ENCODE measurements at places on chromosomes 3 and 15.

DNA sequence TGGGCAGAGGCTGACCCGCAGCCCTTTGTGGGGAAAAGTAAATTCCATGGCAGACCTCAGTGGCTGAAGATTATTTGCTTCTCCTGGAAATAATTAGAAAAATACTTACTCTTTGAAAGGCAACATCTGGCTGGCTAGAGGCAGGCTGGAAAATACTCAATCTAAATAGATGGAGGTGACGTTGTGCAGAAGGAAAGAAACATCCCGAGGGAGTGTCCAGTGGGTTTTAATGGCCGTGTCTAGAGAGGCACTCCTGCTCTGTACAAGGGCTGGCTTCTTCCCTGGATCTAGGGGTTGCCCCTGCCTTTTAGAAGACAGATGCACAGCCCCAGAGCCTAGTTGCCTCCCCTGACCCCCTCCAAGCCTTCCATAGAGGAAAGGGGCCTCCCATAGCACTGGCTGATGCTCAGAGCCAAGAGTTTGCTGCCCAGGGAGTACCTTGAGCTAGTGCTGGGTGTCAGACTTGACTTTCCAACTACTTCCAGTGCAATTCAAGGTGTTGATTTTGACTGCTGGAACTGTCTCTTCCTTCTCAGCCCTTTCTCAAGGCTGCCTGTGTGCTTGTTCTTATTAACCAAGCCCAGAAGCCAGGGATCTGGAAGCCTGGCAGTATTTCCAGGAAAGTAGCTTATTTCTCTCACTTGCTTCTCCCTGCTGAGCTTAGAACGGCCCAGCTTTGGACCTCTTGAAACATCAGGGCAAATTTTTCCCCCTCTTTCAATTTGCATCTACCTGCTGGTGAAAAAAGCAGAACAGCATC, 27.4 kb downstream of the CGNL1 start:
- no peak for DNase-seq

GRCh38 chr3:142450189-142450588, 2.4 kb upstream of the XRN1 start:
- no peak for DNase-seq

- DNase-seq = no peak
Measured at GRCh38 chr15:31065824-31066223, 35.7 kb downstream of the TRPM1 start.

DNA sequence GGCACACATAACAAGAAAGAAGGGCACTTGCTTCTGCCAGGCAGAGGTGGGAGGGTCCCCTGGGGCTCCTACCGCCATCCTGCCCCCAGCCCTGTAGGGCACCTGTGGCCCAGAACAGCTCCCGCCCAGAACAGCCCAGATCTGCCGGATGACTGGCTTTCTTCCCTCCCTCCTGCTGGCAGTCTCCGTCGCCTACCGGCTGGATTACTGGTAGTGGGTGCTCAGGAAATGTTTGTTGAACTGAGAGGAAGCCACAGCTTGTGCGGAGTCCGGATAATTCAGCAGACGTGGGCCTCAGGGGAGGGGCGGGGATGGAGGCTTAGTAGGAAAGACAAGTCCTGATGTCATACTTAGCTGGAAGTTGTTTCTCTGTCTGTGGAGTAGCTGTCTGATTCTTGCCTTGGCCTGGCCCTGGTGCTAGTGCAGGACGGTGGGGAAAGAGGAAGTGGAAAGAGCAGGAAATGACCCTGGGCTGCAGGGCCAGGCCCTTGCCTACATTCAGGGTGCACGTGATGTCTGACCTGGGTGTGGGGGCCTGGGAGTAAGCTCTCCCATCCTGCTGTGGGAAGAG, 6.7 kb downstream of the CCDC9B start:
- peak; percentile 47 for DNase-seq

DNA sequence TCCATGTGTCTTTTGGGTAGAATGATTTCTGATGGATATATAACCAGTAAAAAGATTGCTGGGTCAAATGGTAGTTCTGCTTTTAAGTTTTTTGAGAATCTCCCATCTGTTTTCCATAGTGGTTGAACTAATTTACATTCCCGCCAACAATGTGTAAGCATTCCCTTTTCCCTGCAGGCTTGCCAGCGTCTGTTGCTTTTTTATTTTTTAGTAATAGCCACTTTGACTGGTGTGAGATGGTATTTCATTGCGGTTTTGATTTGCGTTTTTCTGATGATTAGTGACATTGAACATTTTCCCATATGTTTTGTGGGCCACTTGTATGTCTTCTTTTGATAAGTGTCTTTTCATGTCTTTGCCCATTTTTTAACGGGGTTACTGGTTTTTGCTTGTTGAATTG, 36.3 kb upstream of the MB21D2 start:
- no peak for DNase-seq

- no peak for DNase-seq
Measured at GRCh38 chr3:133562376-133562775, 11.1 kb upstream of the CDV3 start.

DNA sequence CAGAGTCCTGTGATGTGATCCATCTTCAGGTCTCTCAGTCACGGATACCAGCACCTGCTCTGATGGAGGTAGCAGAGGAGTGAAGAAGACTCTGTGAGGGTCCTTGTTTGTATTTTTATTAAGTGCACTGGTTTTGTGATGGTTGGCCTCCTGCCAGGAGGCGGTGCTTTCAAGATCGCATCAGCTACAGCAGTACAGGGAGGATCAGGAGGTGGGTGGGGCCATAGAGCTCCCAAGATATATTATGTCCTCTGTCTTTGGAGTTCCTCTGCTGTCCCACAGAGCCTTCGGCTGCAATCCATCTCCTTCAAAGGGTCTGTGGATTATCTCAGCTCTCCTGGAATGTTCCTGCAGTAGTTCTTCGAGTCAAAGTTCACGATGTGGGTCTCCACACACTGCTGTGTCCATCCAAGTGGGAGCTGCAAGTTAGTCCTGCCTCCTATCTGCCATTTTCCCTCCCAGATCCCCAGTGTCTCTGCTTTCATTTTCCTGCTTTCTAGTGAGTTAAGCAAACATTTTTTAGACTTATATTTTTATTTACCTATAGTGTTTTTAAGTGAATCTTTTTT, 54.7 kb downstream of the TM2D3 start:
- DNase-seq = peak; percentile 45

DNA sequence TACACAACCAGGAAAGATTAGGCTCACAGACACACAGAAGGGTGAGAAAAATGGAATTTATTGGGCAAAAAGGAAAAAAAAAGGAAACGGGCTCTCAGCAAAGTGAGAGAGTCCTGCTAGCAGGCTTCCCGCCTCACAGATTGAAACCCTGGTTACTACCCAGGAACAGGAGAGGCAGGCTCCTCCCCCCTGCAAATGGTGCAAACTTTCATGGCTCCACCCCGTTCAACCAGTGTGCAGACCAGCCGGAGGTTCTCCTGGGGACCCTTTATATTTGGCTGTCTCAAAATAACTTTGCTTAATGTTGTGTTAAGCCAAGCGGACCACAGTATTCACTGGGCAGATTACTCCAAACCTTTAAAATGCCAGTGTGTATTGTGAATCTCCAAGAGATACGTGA, 40.3 kb downstream of the IL1RAP start:
- DNase-seq = no peak

- peak; percentile 37 for DNase-seq
Measured at GRCh38 chr15:72222393-72222792, 8.6 kb downstream of the PKM start.

DNA sequence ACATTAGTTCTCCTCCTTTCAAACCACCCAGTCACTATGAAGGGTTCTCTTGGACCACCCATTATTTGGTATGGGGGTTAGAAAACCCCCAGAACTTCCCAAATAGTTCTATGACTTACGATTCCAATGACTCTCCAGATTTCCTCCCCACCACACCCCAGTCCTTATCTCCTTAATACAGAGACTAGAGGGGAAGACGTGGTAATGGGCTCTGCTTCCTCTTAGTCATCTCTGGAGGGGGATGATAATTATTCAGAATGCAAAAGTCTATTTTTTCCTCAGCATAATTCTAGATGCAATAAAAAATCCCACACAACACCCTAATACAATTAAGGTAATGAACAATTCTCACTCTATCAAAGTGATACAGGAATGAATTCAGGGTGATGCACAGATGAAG, 48.9 kb upstream of the CFAP161 start:
- no peak for DNase-seq

DNA sequence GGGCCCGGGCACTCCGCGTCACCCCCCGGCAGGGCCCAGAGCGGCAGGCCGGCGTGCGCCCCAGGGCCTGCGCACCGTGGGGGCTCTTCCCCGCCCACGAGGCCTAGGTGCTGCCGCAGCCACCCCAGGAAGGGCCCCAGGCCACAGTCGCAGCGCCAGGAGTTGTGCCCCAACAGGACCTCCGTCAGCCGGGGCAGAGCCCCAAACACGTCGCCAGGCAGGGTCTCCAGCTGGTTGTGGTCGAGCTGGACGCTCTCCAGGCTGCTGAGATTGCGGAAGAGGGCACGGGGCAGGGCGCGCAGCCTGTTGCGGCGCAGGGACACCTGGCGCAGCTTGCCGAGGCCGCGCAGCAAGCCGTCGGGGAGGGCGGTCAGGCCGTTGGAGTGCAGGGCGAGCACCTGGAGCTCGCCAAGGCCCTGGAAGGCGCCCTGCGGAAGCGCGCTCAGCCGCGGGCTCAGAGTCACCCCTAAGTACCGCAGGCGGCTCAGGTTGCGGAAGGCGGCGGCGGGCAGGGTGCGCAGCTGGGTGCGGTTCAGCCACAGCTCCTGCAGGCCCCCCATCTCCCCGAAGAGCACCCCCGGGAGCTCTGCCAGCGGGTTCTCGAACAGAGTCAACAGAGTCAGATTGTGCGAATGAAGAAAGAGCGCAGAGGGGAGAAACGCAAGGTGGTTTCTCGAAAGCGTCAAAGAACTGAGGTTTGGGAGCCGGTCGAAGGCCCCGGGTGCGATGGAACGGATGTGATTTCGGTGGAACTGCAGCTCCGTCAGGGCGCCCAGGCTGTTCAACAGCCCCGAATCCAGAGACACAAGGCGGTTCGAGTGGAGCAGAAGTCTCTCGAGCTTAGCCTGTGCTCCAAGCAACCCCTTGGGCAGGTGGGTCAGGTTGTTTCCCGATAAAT, 2.0 kb downstream of the GP5 start:
- DNase-seq = no peak

DNA sequence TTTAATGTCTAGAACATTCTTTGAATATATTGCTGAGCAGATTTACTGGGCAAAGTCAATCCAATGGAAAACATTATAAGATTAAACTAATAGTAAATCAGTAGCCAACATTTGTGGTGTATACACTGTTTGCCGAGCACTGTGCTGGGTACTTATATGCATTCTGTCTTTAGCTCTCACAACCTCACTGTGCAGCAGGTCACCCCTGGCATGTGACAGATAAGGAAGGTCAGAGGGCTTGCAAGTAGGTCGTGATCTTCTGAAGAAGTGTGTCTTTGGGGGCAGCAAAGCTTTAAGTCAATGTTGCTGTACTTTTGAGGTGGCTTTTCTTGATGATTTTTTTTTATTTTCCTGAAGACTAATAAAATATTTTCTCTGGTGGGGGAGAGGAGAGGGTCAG, 62.2 kb downstream of the TCAIM start:
- DNase-seq = no peak

DNA sequence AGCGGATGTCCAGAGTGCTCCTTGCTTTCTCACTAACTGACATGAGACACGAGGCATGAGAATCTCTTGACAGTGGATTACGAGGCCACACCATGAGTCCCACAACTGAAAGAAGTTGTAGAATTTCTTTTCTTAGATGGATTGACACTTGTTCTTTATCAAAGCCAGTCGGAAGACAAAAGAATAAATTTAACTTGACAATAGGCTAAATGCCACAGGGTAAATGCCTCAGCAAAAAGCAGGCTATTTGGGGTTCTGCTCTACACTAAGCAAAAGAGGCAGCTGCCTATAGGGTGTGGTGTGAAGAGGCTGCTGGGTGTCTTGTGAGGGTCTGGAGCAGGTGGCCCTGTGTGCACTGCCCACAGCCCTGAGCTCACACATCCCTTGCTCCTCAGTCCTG, 135.1 kb upstream of the SEMA6D start:
- no peak for DNase-seq

DNA sequence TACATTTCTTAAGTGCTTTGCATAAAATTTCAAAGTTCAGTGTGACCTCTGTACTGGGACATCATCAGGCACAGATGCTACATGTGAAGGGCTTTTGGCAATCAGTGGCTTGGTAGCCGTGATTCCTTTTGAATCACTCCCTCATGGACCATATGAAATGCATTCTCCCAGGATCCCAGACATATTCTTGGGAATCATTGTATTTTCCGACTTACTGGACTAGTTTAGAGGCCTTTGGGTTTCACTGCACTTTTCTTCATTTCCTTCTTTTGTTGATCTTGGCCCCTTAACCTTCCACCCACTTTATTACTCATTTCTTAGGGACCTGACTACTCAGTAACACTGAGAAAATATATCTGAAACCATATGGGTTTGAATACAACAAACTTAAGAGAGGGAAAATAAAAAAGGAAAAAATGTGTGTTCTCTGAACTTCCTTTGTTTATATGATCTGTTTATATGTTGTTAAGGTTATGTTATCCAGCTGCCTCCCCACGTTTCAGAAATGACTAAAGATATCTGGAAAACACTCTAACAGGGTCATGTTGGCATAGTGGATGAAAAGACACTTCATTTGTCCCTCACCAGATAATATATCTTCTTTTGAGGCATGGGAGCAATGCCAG, 35.1 kb downstream of the HMG20A start:
- DNase-seq = no peak

DNA sequence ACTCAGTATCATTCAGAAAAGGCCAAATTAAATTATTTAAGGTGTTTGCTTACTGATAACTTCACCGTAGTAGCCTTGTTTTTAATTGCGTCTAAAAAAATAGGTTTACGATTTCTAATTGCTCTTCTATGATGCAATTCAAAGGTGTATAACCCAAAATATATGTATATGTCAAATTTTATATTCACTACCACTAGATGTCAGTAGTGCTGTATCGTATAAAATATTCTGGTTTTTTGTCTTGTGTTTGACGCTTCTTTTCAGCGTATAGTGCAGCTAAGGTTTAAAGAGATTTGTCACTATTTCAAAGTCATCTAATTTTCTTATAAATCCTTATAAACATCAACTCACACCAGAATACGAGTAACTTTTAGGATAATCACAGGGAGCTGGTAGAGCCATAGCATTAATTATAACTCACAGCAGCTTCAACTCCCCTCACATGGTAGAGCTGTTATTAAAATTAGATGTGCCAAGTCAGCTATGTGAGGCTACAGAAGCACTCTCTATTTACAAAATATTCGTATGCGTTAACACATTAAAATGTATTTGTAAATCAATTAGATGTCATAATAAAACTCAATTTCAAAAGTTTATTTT, 3.5 kb downstream of the PFN2 start:
- no peak for DNase-seq

GRCh38 chr15:63210151-63211091, 21.0 kb downstream of the RAB8B start:
- no peak for DNase-seq

DNA sequence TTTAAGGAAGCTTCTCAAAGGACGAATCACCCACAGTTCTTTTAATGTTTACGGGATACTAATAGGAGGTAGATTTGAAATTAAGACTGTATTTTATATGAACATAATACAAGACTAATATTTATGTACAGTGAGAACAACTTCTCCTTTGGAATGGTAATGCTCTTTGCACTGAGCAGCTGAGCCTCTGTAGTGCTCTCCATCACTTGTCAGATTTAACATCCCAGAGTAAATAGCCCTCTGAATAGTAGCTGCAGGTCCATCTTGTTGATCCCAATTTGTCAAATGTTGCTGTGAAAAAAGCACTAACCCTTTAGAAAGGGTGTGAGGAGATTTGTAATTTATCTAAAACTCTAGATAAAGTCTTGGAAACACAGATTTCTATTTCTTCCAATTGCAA, 351.4 kb upstream of the KCNMB2 start:
- no peak for DNase-seq

GRCh38 chr3:9721700-9722060, 9.9 kb upstream of the BRPF1 start:
- no peak for DNase-seq

Data from BE2C (cell line).